ENCODE measurements at places on chromosomes 2 and 18.

DNA sequence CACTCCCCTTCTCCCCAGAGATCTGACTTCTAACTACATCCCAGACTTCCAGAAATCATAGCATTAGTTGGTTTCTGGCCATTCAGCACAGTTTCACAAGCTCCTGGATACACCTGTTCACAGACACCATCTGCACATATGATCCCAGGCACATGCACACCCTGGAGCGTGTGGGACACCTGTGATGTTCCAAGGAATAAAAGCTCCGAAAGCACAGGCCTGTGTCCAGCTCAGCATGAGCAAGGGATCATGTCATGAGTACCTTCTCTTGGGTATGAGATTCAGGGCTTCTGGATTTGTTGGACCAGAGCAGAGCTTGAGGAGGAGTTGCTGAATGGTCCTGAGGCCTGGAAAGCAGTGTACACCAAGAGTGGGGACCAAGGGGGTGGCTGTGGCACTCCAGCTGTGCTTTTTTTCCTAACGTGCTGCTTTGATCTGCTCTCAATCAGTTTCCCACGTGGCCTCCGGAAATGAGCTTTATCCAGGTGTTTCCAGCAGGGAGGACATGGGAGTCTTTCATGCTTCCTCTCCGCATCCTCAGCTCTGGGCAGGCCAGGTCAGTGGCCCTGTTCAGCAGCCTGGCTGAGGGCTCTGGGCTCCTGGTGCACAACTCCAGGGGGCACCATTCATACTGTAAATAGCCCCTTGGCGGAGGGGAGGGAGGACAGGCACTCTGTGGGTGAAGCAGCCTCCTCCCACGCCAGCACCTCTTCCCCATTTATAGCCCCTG is 1.8 kb downstream of the DYSF start:
- no peak for DNase-seq

DNA sequence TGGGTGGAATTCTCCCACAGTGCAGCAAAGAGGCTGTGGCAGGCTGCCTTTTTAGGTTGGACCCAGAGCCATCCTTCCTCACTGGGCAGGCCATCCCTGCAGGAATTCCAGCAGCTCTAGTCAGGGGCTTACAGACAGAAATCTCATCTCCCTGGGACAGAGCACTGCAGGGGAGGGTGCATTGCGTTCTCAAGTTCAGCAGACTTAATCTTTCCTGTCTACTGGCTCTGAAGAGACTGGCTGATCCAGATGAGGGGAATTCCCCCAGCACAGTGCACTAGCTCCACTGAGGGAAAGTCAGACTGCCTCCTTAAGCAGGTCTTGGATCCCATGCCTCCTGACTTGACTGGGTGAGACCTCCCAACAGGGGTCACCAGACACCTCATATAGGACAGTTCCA is 899.7 kb upstream of the VRK2 start:
- no peak for DNase-seq

- DNase-seq = no peak
Measured at GRCh38 chr2:66534461-66534860, 99.5 kb downstream of the MEIS1 start.

- DNase-seq = no peak
Measured at GRCh38 chr18:58046093-58046793, 2.2 kb downstream of the NEDD4L start.

DNA sequence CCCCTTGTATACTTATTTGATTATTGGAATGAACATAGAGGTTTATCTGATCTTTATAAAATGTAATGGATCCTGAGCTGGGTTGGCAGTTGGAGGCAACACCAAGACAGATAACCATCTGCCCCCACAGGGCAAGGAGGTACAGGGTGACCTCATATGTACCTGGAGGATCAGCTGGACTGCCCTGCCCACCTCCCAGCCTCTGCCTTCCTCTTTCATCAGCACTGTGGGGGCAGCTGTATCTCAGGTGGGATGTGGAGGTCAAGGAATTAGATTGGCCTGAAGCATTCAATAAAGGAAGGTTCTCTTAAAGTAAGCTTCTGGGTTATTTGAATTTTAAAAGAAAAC is 92.6 kb downstream of the LYPD6 start:
- no peak for DNase-seq

DNA sequence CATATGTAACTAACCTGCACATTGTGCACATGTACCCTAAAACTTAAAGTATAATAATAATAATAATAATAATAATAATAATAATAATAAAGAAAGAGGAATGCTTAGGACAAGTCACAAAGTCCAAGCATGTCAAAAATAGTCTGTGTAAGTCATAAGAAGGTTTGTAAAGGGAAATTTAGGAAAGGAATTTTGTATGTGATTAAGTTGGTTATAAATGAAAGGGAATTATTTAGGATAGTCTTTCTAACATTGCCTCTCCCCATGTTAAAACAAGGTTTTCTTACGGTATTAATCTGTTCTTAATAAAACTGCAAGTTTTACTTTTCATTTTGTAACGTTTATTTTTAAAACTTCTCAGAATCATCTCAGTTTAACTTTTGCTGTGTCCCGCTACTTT is 62.8 kb downstream of the SESTD1 start:
- DNase-seq = no peak

DNA sequence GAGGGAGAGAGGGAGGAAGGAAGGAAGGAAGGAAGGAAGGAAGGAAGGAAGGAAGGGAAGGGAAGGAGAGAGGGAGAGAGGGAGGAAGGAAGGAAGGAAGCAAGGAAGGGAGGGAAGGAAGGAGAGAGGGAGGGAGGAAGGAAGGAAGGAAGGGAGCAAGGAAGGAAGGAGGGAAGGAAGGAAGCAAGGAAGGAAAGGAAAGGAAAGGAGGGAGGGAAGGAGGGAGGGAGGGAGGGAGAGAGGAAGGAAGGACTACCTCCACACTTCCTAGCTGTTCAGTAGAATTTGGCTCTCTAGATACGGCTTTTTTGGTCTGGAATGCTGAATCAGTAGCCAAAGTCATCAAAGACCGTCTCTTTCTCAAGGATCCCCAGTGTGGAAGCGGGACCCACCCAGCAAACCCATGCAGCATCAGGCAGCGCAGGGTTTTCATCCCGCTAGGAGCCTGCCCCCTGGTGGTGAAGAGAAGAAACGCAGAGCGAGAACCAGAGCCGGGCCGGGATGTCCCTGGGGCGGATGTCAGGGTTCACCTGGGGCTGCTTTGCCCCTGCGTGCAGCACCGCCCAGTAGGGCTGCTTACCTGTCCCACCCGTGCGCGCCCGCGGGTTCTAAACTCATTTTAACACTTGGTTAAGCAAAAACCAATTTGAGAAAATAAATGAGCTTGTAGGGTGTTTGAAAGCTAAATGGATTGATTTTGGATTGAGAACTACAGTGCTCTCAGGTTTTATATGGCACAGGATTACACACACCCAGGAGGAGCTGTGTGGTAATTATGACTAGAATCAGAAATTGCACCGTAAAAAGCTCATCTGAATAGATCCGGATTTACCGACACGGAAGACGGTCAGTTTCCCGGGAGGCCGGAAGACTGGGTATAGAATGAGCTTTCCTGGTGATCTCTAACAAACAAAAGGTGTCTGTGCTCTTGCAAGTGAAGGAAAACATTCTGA is 48.1 kb upstream of the ARL4C start:
- DNase-seq = peak; percentile 60

- no peak for DNase-seq
Measured at GRCh38 chr2:110095994-110096633, 19.5 kb downstream of the MALL start.

GRCh38 chr2:76667821-76668271 is 854.3 kb downstream of the LRRTM4 start:
- no peak for DNase-seq

Data from activated T-helper 1 cell treated with anti-CD3 and anti-CD28 coated beads, Interleukin-2, amount 50 U/mL, for 16 hours (primary cell).